ENCODE measurements at places on chromosomes 12 and 14. TPM values are rescaled to one million over a fixed set of nuclear protein-coding genes. Genes with fewer than 3 reads are reported as not detected.

Gene COL2A1
- 0.49 TPM for total RNA-seq

Gene RAPGEF3
- 2.1 TPM for total RNA-seq

Gene FAM90A1
- 0.16 TPM for total RNA-seq

Gene TAS2R7
- not detected for total RNA-seq

Gene B4GALNT3
- total RNA-seq, result 1.8 TPM

Gene HRK
- under 0.01 TPM for total RNA-seq

Gene SPIC
- not detected for total RNA-seq

Gene MLF2
- 260 TPM for total RNA-seq

Gene PACS2
- total RNA-seq, result 105 TPM

Gene EIF2S3B
- 0.38 TPM for total RNA-seq

Gene TTC6
- under 0.01 TPM for total RNA-seq

Gene LIN52
- 3.5 TPM for total RNA-seq

Gene RPS6KA5
- total RNA-seq, result 1.6 TPM

Gene FGF23
- not detected for total RNA-seq

Gene LYZ
- total RNA-seq, result not detected

Gene CACNB3
- total RNA-seq, result 33.2 TPM

Gene TMBIM6
- 380 TPM for total RNA-seq

Gene CYP27B1
- 2.3 TPM for total RNA-seq

Gene RPGRIP1
- total RNA-seq, result not detected

Gene NOPCHAP1
- 8.4 TPM for total RNA-seq

Gene ANO4
- total RNA-seq, result 0.16 TPM

Gene OR6C65
- total RNA-seq, result not detected

Gene EGLN3
- total RNA-seq, result 0.25 TPM

Measured in mesangial cell (primary cell).